ENCODE measurements at places on chromosomes 5 and 9.

DNA sequence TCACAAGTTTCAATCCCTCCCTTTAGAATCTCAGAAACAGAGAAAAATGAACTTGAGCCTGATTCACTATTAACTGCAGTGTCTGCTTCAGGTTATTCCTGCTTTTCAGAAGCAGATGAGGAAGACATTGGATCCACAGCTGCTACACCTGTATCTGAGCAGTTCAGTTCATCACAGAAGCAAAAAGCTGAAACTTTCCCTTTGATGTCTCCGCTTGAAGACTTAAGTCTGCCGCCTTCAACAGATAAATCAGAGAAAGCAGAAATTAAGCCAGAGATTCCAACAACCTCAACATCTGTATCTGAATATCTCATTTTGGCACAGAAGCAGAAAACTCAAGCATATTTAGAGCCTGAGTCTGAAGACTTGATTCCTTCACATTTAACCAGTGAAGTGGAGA lies 42.1 kb downstream of the CMYA5 start:
- no peak for DNase-seq

DNA sequence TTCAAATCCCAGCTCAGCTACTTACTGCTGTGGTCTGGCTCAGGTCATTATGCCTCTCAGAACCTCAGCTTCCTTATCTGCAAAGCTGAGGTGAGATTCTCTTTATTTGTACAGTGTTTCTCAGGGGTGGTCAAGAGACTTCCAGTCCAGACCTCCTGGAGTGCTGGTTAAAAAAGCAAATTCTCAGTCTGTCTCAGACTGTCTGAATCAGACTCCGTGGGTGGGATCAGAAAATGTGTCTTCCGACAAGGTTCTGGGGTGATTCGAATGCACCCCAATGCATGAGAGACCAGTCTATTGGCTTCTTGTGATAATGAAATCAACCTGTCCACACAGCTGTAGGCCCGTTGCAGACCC lies 137.7 kb upstream of the SMIM23 start:
- no peak for DNase-seq

DNA sequence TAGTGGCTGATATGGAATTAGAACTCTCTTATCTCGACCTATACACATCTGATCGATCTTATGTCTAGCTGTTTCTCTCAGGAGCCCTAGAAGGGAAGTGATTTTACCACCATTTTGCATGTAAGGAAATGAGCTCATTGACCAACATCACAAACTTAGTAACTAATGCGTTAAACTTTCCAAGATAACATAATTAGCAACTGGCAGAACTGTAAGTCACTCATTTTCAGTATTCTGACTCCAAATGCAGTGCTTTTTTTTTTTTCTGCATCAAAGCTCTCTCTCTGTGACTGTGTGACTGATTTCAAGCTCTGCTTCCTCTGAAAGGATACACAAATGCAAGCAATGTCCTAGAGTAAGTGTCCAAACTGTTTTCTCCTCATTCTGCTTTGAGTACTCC lies 68.1 kb upstream of the FBXL7 start:
- DNase-seq: no peak

DNA sequence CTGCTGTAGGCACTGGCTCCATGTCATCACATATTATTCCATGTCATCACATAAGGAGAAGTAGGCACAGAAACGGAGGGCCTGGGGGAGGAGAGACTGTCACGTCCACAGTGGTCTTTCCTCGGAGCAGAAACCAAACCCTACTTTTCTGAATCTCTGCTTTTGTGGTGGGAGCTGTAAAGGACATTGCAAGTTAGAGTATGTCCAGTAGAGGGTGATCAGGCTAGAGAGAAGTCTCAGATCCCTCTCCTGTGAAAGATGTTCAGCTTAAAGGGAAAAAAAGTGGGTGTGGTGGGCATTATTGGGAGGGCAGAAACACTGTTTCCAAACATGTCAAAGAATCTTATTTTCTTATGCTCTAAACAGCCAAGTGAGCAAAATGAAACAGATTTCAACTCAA lies 19.4 kb upstream of the FBP2 start:
- DNase-seq: no peak

GRCh38 chr5:143828710-143829109 lies 16.7 kb downstream of the HMHB1 start:
- DNase-seq: no peak

- DNase-seq: no peak
Measured at GRCh38 chr5:136109453-136110135, 23.1 kb upstream of the SMAD5 start.

- DNase-seq: no peak
Measured at GRCh38 chr9:14780693-14781092, 58.2 kb upstream of the CER1 start.

- DNase-seq: peak; percentile 88
Measured at GRCh38 chr5:132425009-132425937, 55.8 kb downstream of the SLC22A5 start.

All from hematopoietic multipotent progenitor cell treated with erythropoietin and hydrocortisone succinate and interleukin-3 and kit ligand, for 17 days (in vitro differentiated cells).